Left lobe of liver (tissue), 2 donors: ENCODE measurements at places on chromosomes 1 and 21.
A peak's percentile ranks its signal among the peaks of the same experiment; 100 is the strongest.

- DNase-seq: peak; percentile 97
Measured at GRCh38 chr1:154419620-154420571, 14.8 kb downstream of the IL6R start.

DNA sequence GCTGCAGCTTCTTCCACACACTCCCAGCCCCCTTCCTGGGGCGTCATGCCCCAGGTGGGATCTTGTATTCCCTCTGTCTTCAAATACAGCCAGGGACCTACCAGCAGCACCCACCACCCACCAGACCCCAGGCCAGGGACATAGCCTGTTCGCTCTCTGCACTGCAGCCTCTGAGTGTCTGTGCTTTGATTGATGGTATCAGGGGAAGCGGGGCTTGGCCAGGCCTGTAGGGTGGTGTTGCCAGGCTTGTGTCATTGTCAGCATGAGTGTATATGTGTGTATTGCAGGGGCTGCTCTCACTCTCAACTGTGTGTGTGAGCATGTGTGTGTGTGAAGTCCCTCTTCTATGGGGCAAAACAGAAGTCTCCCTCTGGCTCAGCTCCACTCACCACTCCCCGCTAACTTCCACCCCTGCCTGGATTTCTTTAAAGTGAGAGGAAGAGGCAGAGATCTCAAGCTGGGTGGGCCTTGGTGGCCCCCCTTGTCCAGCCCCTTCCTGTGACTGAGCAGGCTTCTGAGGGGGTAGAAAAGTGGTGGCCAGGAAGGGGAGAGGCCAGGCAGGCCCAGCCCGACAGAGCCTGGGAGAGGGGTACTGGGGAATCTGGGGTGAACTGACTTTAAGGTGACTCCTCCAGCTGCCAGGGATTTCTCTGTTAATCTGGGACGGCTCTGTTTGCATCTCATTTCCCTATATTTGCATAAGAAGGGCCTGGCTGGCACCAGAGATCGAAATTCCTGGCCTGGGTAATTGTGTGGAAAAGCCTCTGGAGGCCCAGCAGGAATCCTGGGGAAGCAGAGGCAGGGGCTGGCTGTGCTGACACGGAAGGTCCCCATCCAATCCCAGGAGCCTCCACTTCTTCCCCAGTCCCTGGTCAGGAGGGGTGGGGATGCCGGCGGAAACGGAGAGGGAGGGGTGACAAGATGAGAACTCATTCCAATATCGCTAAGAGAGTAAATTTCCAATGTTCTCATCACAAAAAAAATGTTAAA, 18.6 kb upstream of the ADGRB2 start:
- no peak for DNase-seq

DNA sequence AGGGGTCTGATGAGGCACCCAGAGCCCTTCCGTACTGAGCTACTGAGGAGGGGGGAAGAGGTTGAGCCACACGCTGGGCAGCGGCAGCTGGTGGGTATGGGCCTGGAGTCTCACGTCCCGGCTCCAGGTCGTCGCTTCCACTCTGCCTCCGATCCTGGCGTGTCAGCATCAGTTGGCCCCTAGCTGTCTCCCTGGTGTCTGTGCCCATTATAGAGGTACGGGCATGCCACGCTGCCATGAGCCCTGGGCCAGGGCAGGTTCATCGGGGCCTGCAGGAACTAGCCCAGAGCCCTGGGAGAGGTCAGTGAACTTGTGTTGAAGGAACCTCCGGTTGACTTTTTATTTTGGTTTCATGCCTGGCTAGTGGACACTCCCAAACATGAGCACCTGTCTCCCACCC, 18.2 kb downstream of the COQ8A start:
- DNase-seq: no peak

DNA sequence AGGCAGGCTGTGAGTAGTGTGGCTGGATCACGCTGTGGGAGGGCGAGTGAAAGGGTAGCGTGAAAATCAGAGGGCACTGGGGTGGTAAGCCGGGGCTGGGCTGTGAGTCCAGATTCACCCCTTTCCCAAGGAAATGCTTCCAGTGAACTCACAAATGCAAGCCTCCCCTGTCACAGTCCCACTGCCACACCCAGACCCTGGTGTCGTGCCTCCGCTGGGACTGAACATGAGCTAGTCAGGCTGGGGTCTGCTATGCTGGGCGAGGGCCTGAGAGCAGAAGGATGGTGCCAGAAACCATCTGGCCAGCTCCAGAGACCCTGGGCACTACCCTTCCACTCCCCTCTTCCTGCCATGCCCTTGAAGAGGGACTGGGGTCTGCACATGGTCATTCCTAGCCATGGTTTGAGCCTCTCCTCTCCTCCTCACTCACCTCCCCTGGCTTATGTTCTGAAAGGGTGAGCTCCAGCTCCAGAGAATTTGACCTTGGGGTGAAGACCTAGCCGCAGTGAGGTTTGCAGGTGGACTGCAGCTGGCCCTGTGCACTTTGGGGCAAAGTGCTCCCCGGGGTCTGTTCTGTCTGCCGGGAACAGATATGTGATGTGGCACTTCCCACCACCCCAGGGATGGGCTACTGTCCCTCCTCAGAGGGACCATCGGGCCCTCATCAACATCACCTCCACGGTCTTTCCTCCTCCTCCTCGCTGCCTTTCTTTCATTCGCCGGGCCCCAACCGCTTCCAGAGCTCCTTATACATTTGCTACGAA, 365.6 kb downstream of the RPS6KC1 start:
- DNase-seq: no peak

DNA sequence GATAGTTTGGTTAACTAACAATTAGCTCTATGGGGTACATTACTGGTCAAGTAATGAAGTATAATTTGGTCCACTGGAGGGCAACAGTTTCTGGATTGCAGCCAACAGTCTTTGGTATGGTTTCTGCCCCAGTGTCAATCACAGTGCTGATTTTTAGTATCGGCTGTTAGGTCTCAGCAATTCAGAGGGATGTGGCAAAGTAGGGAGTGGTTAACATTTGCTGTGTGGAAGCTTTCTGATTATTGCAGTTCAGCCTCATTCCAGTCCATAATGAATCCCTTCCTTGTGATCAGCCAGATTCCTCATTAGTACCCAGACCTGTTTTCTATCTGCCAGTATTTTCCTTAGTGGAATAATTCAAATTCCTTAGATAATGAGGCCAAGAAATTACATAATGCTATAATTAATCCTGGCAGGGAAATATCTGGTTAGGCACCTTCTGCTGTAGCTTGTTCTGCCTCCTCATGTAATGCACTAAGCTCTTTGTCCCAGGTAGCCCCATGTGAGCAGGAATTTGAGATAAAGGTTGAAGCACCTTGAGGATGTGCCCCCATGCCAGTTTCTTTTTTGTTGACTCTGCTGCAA, 14.0 kb downstream of the F3 start:
- DNase-seq: no peak

GRCh38 chr1:47351305-47351704, 17.7 kb downstream of the CMPK1 start:
- no peak for DNase-seq

- DNase-seq: no peak
Measured at GRCh38 chr1:22710701-22711049, at the start of gene EPHB2. EPHB2 (plus strand) TSS chr1:22710839; CDS start chr1:22710983, 144 bp downstream.

DNA sequence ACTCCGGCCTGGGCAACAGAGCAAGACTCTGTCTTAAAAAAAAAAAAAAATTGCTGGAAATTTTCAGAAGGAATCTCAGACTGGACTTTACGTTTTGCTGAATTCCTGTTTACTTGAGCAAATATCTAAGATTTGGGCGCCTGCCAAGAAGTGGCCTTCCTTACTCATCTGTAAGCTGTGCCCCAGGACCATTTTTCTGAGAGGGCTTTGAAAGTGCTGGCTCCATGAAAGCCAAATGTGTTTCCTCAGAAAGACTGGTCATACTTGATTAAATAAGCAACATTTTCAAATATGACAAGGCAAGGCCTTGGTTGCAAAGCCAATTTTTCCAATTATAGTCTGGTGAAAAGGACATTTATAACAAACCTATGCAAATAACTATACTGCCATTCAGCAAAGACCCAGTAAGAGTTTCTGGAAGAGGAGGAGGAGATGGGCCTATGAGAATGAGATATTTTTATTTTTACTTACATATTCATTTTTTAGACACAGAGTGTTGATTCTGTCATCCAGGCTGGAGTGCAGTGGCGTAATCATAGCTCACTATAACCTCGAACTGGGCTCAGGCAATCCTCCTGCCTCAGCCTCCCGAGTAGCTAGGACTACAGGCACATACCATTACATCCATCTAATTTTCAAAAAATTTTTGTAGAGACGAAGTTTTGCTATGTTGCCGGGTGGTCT, 56.3 kb upstream of the HTR1D start:
- DNase-seq: no peak

DNA sequence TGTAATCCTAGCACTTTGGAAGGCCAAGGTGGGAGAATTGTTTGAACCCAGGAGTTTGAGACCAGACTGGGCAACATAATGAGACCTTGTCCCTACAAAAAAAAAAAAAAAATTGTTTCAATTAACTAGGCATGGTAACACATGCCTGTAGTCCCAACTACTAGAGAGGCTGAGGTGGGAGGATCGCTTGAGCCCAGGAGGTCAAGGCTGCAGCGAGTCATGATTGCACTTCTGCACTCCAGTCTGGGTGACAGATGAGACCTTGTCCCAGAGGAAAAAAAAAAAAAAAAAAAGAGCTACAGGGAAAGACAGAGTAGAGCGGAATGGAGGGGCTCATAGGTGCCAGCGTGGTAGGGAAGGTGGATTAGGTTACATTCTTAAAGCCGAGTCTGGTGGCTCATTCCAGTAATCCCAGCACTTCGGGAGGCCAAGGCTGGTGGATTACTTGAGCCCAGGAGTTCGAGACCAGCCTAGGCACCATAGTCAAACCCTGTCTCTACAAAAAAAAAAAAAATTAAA, 21.0 kb upstream of the PADI6 start:
- DNase-seq: no peak

DNA sequence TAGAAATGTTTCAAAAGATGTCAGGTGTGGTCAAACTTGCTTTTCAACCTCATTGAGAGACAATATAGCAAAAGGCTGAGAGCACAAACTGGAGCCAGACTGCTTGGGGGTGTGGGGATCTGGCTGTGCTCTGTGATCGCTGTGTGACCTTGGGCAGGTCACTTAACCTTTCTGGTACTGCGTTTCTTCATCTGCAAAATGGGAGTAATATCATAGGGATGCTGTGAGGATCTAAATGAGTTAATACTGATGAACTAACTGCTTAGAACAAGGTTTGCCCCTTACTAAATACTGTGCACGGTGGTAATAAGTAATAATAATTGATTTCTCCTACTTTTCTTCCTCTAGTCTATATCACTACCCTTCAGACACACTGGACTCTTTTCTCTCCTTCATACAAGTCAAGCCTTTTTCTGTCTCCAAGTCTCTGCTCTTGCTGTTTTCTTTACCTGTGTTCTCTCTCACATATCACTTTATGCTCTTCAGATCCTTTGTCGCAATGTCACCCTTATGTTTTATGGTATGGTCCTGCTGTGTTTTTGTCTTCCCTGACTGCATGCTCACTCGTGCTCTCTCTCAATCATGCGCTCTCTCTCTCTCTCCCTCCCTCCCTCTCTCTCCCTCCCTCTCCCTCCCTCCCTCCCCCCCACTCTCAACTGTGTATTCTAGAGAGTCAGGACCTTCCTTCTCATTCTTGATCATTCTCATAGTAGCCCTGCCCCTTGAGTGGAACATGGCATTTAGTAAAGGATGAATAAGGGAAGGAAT, 3.3 kb downstream of the MGST3 start:
- no peak for DNase-seq

GRCh38 chr1:18384059-18384458, 96.7 kb upstream of the KLHDC7A start:
- no peak for DNase-seq

DNA sequence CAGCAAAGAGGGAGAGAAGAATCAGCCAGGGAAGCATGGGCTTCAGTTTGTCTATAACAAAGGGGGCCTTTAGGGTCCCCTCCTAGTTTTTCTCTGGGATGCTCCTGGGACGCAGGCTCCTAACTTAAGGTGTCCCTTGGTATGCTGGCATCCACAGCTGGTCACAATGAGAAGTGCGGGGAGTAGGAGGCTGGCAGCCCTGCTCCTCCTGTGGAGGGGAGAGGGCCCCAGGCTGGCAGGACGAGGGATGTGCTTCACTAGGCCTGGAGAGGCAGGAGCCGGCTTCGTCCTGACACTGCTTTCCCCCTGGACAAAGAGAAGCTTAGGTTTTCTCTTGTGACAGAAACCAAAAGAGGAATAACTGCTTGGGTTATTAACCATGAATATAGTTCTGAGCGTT, 67.6 kb downstream of the NENF start:
- DNase-seq: no peak

DNA sequence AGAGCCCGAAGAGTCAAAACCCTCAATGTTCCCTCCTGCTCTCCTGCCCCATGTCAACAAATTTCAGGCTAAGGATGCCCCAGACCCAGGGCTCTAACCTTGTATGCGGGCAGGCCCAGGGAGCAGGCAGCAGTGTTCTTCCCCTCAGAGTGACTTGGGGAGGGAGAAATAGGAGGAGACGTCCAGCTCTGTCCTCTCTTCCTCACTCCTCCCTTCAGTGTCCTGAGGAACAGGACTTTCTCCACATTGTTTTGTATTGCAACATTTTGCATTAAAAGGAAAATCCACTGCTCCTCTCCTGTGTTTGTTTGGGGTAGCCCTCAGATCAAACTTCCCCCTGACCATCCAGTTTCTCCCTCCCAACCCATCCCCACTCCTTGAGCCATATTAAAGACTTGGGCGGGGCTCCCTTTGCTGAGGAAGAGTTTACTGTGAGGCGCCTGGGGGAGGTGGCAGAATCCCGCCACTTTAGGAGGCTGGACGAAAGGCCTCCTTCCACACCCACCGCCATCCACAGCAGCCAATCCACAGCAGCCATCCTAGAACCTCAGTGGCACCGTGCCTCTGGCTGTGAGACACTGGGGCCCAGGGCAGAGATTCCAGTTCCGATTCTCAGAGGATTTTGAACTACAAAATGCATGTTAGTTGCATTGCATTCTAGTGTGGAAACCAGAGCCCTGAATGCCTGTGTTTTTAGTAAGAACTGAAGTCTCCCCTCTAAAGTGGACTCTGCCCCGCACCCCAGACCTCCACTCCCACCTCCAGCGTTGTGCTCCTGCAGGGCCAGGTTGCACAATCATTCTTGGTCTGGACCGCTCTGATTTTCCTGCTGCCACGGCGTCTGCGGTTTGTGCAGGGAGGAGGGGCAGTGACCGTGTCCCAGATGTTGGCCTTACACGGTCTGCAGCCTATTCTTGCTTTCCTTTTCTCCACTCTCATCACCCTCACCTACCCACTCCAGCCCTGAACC, 3.0 kb downstream of the OLFML3 start:
- DNase-seq: peak; percentile 50

DNA sequence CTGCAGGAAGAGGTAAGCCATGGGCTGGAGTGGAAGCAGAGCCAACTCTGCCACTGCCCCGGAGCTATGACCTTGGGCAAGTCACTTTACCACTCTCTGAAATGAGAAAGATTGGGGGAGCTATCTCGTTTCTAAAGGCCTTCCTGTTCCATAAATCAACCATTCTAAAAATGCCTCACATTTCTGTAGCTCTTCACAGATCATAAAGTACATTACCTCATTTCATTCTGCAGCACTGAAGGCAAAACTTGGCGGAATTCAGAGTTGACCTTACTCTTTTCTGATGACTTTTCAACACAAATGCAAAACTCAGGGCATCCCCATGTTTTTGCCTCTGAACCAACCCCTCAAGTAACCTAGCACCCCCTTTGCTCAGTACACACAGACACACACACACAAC, 404.0 kb upstream of the NFIA start:
- no peak for DNase-seq

GRCh38 chr1:221695301-221695700, 46.6 kb downstream of the DUSP10 start:
- DNase-seq: no peak

- no peak for DNase-seq
Measured at GRCh38 chr1:48566492-48566891, 94.5 kb upstream of the SPATA6 start.
